ENCODE measurements at places on chromosomes 11 and 22.

DNA sequence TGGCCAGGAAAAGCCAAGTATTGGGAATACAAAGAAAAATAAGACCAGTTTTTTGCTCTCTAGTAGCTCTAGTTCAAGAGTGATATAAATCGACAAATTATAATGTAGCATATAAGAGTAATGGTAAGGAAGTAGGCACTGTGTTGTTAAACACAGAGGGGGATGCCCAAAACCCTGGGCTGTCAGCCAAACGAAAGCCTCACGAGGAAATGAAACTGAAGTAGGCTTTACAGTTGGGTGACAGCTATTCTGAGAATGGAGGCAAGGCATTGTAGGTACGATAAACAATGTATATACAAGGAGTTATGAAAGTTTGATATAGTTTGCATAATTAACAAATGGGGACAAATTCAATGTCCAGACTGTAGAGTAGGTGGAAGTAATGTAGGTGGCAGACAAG, 176.4 kb downstream of the FAM181B start:
- no peak for DNase-seq

DNA sequence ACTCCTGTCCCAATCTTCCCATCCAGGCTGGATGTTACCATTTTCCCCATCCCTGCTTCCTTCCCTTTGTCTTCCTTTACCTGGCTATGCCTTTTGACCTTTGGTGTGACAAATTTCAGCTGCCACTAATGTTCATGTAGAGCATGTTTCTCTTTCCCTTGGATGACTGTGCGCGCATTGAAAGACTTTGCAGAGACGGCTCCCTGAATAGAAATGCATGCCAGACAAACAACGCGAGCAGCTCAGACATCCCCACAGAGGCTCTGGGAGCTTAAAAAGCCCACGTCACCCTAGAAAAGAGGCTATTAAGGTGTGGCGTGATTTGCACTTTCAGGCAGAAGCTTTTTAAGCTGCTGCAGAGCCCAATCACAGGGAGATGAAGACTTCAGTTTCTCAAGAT, 202.0 kb downstream of the NTM start:
- no peak for DNase-seq

DNA sequence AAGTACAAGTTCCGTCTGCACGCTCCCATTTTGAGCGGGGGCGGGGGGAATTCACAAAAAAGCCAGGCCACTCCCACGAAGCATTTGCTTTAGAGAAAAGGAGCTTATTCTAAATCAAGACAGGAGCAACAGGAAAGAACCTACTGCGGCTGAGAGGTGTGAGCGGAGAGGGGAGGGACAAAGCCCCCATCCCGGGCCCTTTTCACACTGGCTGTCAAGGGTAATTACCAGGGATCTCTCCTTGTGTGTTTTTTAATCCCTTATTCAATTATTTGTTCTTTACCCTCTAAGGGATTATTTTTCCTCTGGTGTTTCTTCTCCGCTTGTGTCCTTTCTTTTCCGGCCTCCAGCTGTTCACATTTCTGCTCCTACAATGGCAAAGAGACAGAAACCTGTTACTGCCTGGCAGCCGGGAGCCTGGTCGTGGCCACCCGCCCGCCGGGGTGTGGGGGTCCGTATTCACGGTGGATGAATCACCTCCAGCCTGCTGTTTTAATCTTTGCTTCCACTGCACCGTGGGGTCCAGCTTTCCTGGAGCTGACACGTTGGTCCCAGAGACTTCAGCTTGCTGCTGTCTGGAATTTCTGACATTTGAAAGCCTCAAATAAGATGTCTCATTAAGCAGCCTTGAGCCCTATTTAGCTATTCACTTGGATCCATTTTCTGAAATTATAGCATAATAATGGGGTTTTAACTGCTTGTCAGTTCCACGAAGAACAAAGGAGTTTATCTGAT, 61.4 kb upstream of the FADD start:
- DNase-seq: peak; percentile 17

- no peak for DNase-seq
These were observed 65.5 kb upstream of the TCF20 start for GRCh38 chr22:42335839-42336378.

DNA sequence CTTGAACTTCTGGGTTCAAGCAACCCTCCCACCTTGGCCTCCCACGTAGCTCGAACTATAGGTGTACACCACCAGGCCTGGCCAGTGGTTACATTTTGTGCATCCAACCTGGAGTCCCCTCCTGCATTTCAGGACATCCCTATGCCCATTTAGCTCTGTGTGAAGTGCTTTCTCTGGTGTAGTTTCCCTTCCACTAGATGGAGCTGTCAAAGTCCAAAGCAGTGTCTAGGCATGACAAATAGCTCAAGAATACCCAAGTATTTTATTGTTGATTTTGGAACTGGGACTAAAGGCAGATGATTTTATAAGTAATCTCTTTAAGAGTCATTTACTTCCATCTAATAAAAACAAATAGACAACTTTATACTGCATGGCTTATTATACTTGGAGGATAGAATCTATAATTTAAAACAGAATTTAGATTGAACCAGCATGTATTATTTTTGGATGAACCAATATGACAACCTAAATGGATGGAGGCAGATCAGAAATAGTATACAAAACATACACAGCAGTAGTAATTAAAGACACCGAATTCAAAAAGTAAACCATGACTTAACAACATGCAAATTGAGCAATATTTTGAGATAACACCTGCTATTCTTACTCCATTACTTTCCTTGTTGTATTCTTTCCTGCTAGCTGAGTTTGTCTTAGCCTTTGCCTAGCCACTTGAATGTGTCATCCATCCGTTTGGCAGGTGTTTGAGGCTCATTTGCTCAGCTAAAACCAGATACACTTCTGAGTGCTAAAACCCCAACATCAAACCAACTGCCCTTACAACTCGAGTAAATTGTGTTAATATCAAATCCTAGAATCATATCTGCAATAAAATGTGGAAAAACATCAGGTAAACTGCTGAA, 37.7 kb downstream of the EIF4ENIF1 start:
- DNase-seq: no peak

GRCh38 chr11:61956191-61957020, 6.3 kb downstream of the BEST1 start:
- no peak for DNase-seq

- no peak for DNase-seq
These were observed 55.7 kb downstream of the NRXN2 start for GRCh38 chr11:64667154-64667745.

DNA sequence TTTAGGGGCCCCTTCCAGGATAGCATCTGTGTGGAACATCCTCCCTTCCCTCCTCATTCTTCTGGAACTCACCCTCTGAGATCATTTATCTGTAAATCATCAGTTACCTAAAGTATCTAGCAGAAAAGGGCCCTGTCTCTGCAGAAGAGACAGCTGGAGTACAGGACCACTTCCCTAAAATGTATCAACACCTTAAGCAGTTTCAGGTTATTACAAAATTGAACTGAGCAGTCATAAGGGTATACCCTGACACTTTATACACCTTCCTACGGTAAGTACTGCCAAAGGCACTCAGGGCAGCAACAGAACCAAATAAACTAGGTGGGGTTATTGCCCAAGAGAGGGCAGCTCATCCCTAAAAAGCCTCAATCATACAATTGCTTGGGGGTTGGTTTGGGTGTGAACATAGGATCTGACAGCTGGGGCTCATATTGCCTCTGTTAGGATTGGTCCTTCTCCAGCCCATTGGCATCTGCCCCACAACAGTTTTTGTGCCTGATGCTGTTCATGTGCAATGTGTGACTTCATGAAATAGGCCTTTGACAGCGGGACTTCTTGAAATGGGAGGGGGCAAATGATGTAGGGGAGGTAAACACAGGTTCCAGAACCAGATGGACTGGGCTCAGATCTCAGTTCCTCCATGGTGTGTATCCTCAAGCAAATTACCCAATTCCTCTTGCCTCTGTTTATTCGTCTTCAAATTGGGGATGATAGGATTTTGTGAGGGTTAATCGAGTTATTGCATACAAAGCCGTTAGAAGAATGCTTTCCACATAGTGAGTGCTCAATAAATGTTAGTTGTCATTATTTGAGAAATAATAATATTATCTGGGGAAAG, 2.9 kb downstream of the POU2AF3 start:
- no peak for DNase-seq

DNA sequence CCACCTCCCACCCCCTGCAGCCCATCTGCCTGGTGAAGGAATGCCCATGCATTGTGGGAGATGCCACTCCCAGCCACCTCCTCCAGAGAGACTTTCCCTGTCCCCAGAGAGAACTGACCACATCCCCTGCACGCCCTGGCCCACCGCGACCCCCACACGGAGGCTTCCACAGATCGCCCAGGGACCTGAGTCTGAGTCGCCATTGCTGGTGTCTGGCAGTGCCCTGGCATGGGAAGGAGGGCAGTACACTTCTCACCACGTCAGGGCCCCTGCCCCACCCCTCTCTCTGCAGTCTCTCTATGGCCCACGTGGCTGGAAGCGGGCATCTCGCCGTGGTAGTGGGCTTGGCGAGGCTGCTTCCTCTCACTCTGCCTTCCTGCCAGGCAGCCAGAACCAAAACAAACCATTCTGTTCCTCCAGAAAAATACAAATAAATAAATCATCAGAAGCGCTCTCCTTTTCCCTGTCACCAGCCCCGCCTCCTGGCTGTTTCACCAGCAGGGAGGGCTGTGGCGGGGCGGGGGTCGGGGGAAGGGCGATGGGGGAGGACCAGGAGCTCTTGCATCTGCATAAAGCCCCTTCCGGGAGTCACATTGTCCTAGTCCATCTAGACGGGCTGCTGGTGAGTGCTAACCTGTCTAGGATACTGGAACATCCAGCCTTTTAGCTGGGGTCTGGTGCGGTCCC, 20.9 kb downstream of the SHISAL1 start:
- no peak for DNase-seq

DNA sequence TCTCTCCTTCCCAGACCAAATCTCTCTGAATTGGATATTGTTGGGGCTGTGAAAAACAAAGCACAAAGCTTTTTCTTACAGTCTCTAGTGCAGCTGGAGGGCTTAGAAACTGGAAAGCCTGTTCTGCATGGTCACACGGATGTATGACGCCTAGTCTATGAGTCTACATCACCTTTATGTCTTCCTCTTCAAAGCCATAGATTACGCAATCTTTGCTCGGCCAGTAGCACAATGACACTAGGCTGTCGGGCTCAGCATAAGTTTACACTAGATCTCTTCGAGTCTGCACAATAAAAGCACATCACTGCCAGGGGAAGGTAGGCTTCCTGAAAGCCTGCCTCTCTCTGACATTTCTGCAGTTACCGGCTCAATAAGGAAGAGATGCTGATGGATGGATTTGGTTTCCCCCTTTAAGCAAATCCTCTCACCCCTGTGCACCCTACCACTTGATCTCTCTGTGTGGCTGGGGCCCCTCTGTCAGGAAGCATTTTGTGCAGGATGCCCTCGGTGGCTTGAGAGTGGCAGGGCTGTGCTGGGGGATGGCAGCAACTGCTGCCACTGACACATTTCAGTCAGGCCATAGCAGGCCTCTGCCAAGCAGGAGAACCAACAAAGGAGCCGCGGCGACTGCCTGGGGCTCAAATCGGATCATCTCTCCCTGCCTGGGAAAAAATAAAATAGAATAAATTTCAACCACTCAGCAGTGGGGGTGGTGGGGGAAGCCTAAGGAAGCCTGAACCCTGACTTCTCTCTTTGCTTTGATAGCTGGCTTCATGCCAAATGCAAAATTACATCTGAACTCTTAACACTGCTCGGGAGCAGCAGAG, 1272.8 kb downstream of the LRRC4C start:
- no peak for DNase-seq

DNA sequence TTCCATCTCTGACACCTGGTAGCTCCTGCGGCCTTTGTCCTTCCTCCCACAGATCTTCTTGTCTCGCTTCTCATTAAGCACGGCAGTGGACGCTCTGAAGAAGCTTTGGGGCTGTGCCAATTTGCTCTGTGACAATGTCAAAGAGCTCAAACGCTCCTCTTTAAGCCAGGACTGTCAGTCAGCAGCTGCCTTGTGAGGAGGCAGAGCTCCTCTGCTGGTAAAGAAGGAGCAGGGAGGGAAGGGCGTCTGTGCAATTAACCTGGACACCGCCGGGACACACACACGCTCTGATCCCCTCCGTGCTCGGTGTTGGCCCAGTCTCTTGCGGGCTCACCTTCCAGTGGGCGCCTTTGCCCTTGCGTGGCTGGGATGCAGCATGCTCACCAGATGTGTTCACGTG, 373.9 kb downstream of the BRD1 start:
- no peak for DNase-seq

GRCh38 chr11:1204381-1205101, 18.3 kb upstream of the MUC5B start:
- no peak for DNase-seq

- DNase-seq: no peak
These were observed 46.3 kb downstream of the IGLL1 start for GRCh38 chr22:23533771-23534191.

GRCh38 chr11:37109286-37109585, 511.2 kb upstream of the RAG2 start:
- DNase-seq: no peak

DNA sequence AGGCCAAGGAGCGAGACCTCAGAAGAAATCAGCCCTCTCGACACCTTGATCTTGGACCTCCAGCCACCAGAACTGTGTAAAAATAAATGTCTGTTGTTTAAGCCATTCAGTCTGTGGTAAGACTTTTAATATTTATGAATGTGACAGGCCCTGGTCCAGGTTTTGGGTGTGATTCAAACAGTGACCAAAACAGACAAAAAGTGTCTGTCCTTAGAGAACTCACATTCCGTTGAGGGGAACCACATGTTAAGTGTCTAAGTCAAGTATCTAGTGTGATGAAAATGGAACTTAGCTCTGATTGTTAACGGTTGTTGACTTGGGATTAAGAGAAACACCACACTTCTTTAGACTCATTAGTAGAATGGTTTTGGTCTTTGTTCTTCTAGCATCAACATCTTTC, 22.2 kb downstream of the ATXN10 start:
- no peak for DNase-seq

- no peak for DNase-seq
These were observed 1.9 kb downstream of the ELMOD1 start for GRCh38 chr11:107592813-107593212.

DNA sequence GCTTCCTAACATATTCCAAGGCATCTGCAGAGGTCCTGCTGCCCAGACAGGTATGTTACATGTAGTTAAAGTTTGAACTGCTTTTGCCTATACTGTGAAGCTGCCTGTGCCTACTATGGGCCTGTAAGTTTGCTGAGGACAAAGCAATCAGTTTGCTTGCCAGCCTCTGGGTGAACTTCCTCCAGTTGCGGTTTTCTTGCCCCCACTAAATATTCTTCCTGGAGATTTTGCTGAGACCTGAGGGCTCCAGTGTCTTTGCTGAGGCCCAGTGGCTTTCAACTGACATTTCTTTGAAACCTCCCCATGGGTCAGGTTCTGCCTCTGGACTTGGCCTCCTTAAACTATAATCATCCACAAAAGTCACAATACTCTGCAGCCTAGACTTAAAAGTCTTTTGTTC, 29.6 kb upstream of the MMP20 start:
- DNase-seq: no peak

GRCh38 chr11:83157594-83158356, 844 bp downstream of the PCF11 start:
- peak; percentile 52 for DNase-seq

DNA sequence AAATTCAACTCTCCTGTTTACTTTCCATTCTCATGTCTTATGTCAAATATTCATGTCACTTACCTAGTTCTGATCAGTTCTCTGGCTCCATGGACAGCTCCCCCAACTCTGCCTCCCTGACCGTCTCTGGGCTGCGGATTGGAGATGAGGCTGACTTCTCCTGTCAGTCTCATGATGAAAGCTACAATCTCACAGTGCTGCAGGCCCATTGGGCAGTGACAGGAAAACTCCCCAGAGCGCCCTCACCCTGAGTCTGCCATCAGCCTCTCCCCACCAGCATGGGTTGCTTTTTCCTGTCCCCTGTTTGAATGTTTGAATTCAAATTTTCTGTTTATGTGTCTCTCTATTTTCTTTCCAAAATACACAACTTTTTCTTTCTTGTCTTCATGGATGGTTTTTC, 63.8 kb upstream of the TOP3B start:
- no peak for DNase-seq
